ENCODE measurements at places on chromosomes 1 and 21.

DNA sequence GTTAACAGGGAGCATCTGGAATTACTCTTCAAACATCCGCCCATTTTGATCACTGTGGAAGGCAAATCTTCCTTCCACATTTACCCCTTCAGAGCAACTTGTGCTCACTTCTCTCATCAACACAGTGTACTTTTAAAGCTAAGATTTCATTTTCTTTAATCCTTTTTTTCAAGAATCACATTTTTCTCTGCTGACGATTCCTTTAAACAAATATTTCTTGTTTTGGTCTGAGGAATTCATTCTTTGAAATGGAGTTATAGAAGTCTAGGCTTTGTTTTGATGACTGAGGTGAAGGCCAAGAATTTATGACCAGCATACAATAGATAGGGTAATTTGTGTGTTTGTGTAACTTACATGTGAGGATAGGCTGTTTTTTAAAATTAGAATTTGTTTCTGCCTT lies 25.6 kb downstream of the LRRC42 start:
- DNase-seq: no peak

DNA sequence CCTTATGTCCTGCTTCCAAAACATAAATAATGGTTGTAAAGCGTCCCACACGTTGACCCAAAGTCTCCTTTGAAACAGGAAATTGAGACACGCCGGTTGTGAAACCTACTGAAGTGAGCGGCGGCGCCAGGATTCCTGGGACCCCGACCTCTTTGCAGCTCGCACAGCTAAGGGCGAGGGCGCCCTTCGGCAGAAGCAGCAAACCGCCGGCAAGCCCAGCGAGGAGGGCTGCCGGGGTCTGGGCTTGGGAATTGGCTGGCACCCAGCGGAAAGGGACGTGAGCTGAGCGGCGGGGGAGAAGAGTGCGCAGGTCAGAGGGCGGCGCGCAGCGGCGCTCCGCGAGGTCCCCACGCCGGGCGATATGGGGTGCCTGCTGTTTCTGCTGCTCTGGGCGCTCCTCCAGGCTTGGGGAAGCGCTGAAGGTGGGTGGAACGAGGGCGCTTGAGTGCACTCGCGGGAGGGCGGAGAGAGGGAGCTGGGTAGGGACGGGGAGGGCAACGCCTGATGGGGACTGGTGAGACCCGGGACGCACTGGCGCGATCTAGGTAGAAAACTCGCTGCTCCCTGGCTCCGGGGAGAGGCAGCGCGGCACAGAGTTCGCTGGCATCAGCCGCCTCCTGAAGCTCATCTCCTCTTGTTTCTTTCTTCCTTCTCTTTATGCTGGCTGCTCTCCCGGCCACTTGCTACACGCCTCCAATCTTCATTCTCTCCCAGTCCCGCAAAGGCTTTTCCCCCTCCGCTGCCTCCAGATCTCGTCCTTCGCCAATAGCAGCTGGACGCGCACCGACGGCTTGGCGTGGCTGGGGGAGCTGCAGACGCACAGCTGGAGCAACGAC lies at the start of gene CD1D:
TSS of gene CD1D (plus strand) at position 155 of the 836 bp plus-strand sequence. CDS start at position 362, 207 bp downstream.
- DNase-seq: peak; percentile 60

- DNase-seq: no peak
These were observed 2.7 kb downstream of the CAPN2 start for GRCh38 chr1:223714849-223715603.

DNA sequence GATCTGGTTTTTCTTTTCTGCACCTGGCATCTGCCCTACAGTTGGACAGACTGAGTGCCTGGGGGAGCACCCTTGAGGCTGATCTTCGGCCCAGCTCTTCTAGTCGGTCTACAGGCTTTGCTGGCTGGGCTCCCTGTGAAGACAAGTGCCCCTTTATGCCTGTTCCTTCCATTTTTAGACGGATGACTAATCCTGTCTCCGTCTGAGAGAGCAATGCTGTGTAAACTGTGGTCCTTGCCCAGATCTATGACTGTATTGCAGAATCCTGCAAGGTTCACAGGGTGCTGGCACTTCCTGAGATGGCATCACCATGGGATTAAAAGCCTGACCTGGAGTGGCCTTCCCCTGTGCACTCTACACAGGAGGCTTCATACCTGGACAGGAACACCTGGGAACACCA lies 47.6 kb upstream of the SAMD13 start:
- DNase-seq: no peak

- no peak for DNase-seq
These were observed 89.5 kb downstream of the ZC3H11B start for GRCh38 chr1:219523411-219523810.

GRCh38 chr1:40625476-40626382 lies 39.8 kb downstream of the RIMS3 start:
- no peak for DNase-seq

- peak; percentile 18 for DNase-seq
These were observed 191.0 kb downstream of the TPR start for GRCh38 chr1:186183970-186184628.

DNA sequence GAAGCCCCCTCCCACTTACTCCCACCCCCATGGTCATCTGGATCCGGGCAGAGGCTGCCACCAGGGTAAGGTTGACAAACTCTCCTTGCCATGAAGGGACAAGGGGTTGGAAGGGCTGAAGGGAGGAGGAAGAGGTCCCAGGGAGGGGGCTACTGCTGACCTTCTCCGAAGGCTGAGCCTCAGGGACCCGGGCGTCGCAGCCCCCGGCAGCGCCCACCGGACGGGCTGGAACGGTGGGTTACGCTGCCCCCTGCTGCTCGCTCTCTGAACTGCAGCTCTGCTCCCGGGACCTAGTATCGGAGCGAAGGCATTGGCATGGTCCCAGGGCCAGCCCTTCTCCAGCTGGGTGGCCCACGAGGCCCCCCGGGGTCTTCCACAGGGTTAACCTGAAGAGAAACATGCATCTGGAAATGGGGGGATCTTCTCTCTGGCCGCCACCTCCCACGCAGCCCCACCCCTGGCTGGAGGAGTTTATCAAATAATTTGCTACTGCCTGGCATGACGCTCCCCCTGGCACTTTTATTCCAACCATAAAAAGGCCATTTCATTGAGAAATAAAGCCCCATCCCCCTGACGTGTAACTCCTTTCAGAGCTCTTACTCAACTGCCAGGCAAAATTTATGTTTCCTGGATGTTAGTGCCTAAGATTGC lies 70.4 kb upstream of the TARDBP start:
- peak; percentile 80 for DNase-seq

GRCh38 chr1:31753707-31754349 lies 10.3 kb downstream of the ADGRB2 start:
- DNase-seq: no peak

GRCh38 chr1:89974256-89974655 lies 20.7 kb upstream of the ZNF326 start:
- no peak for DNase-seq

GRCh38 chr1:200454425-200454824 lies 44.6 kb upstream of the ZNF281 start:
- no peak for DNase-seq

- peak; percentile 81 for DNase-seq
These were observed 52.0 kb downstream of the SLC9A1 start for GRCh38 chr1:27102707-27103468.

- peak; percentile 15 for DNase-seq
These were observed 11.4 kb upstream of the KCNA3 start for GRCh38 chr1:110686188-110686587.

DNA sequence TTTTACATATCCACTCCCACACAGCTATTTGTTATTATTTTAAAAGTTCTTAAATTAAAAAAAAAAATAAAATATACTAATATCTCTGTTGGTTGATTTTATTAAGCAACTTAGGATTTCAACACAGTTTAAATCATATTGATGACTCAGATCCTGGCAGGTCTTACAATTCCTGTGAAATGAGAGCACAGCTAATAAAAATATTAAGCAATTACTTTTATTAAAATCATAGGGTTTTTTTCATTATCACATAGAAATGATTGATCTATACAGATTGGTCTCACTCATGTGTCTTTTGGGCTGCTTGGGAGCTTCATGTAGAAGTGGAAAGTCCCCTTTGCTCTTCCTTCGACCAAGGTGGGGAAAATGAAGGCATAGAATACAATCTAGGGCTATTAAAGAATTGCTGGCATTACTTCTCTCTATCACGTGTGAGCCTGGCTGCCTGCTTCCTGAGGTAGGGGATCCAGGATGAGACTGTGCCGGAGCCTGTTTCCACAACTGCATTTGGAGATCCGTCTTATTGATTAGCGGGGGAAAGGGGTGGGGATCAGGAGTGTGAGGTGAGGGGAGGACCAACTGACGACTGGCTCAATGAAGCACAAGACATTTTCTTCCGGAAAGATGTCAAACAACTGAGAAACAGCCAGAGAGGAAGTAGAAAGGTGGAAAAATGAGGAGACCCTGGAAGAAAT lies 858.0 kb downstream of the USP25 start:
- no peak for DNase-seq

DNA sequence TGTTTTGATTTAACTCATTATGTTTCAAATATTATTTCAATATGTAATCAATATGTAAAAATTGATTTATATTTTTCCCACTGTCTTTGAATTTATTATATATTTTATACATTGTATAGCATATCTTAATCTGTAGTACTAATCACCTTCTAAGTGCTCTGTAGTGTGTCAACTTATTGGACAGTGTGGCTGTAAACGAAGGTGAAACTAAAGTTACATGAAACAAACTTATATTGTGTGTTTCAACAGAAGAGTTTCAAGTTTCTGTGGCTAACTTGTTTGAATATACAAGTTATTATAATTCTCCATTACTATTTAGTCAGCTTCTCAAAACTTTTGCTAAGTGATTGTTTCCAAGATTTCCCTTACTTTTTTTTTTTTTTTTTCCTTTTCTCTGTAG lies 175.8 kb downstream of the DHRS3 start:
- DNase-seq: no peak

Measured in germinal center (tissue), 1 donor.